ENCODE measurements at places on chromosomes 1 and 21.
A peak's percentile ranks its signal among the peaks of the same experiment; 100 is the strongest.

GRCh38 chr21:18340387-18340942 is 63.1 kb downstream of the TMPRSS15 start:
- DNase-seq: no peak

- no peak for DNase-seq
These were observed 11.5 kb downstream of the ALDH4A1 start for GRCh38 chr1:18890706-18891425.

GRCh38 chr21:21236996-21237395 is 238.8 kb downstream of the NCAM2 start:
- no peak for DNase-seq

GRCh38 chr21:17688912-17689874 is 76.5 kb upstream of the BTG3 start:
- peak; percentile 24 for DNase-seq

DNA sequence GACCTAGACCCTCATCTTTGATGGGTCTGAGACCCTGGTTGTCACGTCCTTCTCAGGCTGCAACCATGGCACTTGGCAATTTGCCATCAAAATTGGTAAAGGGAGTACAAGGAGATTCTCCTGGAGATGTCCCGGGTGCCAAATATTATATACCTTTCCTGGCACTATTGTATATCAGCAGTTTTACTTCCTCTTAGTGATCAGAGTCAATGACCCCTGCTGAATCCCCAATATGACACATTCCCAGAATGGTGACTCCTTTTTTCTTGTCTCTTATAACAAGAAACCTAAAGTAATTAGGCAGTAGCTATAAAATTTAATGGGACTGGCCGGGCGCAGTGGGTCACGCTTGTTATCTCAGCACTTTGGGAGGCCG is 39.6 kb upstream of the CDC42BPA start:
- no peak for DNase-seq

DNA sequence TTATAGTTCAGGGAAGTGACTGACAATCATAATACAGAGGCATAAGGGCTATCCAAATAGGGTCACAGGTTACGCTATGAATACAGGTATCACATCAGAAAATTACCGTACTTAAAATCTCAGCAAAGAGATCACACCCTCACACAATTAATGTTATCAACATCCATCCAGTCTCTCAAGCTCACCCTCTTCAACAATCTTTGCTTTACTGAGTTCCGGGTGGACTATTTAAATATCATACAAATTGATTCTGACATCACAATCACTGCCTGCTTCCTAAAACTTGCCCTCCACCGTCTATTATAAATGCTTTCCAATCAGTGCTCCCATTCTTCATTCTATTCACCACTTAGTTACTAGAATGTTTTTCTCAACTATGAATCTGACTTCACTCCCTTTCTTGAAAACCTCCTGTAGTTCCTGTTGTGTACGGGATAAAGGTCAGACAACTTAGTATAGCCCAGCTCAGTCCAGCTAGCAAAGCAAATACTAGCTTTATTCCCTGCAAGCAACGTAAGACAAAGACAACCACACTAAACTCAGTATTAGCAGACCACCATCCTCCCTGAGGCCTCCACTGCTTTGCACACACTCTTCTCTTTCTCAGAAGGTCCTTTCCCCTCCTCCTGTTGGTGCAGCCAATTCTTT is 398.7 kb downstream of the SMYD3 start:
- no peak for DNase-seq

DNA sequence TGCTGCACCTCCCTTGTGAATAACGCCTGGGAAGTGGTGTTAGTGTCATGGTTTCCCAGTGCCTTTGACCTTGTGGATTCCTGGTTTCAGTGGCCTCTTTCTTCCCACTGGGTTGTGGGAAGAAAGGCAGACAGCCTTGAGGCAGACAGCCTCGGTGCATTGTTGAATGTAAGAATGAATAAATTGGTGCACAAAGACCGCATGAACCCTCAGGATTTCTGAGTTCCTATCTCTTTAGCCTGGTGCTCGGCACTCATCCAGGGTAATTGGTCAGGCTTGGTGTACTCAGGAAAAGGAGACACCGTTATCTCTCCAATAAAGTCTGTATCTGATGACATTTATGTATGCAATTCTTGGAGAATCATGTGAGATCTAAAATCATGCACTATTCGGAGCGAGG is 5.1 kb downstream of the ZNF362 start:
- DNase-seq: no peak

DNA sequence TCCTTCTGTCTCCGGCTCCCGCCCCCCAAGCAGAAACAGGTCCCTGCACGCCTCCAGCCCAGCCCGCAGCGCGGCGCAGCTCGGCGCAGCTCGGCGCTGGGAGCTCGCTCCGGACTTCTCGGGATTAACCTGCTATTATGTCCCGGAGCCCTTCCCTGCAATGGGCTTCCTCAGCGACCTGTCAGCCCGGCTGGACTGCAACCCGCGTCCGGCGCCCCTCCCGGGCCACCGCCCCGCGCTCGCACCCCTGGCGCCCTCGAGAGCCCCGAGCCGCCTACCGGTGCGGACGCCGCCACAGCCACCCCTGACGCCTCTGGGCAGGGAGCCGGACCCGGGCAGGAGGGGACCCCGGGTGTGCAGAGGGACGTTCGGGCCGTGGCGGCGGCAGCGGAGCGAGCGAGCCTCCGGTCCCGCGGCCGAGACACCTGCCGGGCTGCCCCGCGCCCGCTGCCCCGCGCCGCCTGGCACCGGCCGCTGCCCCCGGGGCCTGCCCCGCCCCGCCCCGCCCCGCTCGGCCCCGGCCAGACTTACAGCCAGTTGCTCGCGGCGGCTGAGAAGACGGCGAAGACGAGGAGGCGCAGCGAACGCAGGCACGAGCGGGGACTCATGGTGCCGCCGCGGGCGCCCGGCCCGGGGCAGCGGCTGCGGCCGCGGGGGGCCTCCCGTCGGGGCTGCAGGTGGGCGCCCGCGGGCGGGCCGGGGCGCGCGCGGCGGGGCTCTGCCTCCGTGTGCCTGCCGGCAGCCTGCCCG is 407 bp downstream of the WNT4 start:
- DNase-seq: no peak

DNA sequence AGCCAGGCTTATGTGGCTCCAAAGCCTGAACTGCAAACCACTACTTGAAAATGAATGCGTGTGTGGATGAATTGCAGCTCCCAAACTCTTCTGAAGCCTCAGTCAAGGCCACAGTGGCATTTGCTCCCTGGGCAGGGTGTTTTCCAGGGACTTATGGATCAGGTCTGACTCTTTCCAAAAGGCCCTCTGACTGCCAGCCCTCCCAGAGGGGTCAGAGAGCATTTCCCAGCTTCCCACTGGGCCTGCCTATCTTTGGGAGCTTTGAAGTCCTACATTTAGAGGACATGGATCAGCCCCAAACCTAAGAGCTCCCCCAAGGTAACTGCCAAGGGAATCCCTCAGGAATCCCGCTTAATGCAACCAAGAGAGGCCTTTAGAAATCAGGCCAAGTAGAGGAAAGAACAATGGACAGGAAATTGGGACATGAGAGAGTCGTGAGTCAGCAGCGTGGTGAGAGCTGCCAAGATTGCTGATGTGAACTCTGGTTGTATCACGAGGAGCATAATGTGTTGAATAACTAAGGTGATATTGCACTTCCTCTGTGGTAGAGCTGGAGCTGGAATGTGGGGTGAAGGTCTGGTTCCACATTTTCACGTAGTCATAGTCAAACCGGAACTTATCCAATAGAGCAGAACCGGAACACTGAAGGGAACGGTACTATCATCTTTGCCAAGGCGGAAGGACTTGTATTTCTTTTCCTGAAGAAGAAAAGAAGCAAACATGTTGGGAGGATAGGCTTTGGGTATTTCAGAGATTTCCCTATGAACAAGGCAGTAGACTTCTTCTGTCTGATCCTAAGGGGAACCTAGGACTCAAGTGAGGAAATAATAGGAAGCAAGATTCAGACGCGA is 99.4 kb upstream of the JUN start:
- DNase-seq: peak; percentile 3

- DNase-seq: no peak
These were observed 157.1 kb downstream of the NPHP4 start for GRCh38 chr1:5835179-5835562.

DNA sequence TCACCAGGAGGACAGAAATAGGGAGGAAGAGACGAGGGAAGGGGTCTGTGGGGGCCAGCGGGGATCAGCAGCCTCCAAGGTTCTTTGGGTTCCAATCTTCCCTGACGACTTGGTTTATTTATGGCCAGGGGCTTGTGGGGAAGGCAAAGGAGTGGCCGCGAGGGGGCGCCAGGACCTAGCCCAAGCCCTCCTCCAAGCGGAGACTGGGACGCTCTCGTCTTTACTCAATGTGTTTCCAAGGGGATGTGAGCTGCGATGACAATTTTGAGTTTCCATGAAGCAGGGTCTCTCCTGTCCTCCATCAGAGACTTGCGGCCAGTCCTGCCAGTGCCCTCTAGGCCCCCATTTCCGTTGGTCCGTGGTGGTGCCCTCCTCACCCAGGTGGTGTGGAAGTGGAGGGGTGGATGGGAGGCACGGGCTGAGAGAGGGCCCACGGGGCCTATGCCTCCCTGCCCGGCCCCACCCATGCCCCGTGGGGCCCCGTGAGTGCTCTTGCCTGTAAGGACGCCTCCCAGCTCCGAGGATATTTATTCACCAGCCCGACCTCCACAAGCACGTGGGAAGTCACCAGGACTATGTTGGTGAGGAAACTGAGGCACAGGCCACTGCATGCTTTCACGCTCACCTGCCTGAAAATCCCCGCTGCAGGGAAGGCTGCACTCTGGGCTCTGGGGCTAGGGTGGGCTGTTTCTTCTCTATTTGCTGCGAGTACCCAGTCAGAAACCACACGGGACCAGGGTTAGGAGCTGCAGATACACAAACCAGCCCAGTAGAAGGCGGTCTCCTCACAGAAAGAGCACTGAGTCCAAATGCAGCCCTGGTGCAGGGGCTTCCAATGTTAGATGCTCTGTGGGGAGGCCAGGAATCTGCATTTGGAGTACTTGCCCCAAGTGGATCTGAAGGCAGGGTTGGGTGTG is 26.5 kb downstream of the DMRTB1 start:
- peak; percentile 80 for DNase-seq

DNA sequence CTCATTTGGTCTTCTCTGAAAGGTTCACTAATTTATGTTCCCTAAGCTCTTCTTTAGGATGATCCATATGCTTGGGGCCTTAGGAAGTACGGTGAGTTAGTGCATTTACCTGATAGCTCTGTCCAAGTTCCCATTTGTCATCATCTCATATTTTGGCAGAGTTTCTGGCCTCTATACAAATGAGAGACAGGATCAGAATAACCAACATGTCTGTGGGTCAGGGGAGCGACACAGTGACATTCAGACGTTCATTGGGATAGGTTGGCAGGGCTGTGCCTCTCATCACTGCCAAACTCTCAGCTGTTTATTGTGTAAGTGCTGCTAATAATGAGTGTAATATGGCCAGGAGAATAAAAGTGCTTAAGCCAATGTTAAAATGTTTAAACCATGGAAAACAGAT is 561.1 kb upstream of the ZRANB2 start:
- DNase-seq: no peak

DNA sequence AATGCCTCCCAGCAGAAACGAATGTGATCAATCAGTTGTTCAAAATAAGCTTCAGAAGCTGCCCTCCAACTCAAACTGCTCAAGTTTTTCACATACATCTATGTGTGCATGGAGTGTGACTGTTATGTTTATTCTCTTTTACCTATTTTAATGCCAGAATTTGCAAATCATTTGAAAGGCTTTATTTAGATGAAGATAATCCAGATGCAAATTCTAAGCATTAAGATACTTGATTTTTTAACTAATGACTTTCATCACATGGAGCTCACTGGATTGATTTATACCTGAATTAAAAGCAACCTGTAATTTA is 69.5 kb downstream of the PLD5 start:
- DNase-seq: no peak

GRCh38 chr1:115544131-115544530 is 97.6 kb upstream of the VANGL1 start:
- DNase-seq: no peak

DNA sequence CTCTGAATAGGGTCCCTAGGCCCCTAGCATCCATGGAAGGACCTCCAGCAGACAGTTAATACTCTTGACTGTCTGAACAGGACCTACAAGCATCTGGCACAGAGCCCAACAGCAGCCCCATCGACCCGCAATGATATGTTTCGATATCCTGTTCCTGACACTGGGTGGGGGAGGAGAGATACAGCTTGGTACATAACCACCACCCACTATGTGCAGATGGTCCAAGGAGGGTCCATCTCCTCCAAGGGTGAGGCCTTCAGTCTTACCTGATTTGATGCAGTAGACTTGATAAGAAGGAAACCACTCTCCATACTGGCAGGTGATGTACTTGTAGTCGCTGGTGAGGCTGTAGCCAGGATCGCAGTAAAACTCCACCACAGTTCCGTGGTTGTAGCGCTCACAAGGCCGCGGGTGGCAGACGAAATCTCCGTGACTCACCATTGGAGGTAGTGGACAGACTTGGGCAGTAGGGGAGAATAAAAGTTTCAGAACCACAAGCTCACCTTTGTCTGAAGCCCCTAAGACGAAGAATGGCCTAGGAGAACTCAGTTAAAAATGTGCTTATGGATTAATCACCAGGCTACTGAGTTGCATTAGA is 86.0 kb upstream of the TLR5 start:
- DNase-seq: no peak

GRCh38 chr21:45200581-45201296 is 87.0 kb downstream of the POFUT2 start:
- no peak for DNase-seq

DNA sequence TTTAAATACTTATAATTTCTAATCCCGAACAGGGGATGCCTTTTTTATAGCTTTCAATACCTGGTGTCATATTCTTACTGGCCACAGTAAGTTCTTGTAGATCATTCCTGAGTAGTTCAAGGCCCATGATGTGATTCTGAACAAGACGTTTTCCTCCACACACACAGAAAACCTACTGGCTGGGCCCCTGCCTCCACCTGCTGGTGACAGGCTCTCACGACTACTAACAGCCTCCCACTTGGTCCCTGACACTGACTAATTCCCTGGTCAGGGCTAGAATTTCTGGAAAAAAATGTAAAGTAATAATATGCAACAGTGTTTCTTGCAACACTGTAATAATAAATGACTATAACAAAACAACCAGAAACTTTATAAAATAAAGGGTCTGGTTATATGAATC is 50.4 kb upstream of the RIPK4 start:
- peak; percentile 47 for DNase-seq

GRCh38 chr1:183506561-183506960 is 34.3 kb downstream of the SMG7 start:
- no peak for DNase-seq

GRCh38 chr1:38044221-38045215 is 2.1 kb downstream of the POU3F1 start:
- DNase-seq: no peak

DNA sequence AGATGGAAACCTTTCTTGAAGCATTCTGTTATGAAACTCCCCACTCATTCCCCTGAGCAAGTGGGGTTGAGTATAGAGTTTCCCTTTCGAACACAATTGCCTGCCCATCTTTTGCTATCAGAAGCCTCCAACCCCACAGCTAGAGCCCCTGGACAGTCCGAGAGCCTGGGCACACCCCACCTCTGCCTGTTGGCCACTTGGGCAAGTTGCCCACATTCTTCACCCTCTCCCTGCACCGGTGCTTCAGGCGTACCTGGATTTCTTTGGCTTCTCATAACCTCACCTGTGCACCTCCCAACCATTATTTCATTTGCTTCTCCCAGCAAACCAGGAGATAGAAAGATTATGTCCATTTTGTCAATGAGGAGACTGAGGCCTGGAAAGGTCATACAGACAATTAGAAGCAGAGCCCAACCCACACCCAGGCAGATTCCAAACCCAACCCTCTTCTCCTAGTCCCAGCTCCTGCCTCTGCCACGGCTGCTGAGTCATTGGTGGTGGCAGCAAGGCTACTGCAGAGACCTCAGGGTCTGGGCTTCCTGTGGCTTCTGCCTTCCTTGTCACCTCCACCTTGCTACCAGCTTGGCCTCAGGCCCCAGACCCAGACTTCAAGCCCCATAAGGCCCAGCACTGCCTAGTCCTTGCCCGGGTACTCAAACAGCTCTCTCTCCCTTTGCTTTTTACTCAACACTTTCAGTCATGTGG is 118.7 kb upstream of the ZBTB40 start:
- DNase-seq: no peak
